Activated B cell treated with CpG ODN at 0.5 μM for 24 hours (primary cell): ENCODE measurements at places on chromosomes 3 and 15. TPM values are rescaled to one million over a fixed set of nuclear protein-coding genes. Genes with fewer than 3 reads are reported as not detected.

- no peaks in the 10 kb centered on the region for H3K4me1 ChIP-seq
- H3K4me3 ChIP-seq, result no peak overlapping the region
These were observed 179.9 kb upstream of the PFN2 start for GRCh38 chr3:150150633-150151032.

- H3K27ac ChIP-seq, result no peak overlapping the region
- peaks cover 66% of the 10 kb centered on the region for H3K4me1 ChIP-seq
- DNase-seq, result no peak
- peaks cover 55% of the 10 kb centered on the region for H3K36me3 ChIP-seq
- no peak overlapping the region for H3K4me3 ChIP-seq
These were observed 2.1 kb downstream of the CYB561D2 start for GRCh38 chr3:50352781-50353180.

- peaks cover 9% of the 10 kb centered on the region for H3K4me1 ChIP-seq
- H3K36me3 ChIP-seq, result no peaks in the 10 kb centered on the region
- no peak overlapping the region for H3K4me3 ChIP-seq
- no peak for DNase-seq
- no peak overlapping the region for H3K27ac ChIP-seq
These were observed 596.7 kb downstream of the FGF12 start for GRCh38 chr3:192130534-192131132.

Gene AHSG
- not detected in 2 replicates for total RNA-seq

DNA sequence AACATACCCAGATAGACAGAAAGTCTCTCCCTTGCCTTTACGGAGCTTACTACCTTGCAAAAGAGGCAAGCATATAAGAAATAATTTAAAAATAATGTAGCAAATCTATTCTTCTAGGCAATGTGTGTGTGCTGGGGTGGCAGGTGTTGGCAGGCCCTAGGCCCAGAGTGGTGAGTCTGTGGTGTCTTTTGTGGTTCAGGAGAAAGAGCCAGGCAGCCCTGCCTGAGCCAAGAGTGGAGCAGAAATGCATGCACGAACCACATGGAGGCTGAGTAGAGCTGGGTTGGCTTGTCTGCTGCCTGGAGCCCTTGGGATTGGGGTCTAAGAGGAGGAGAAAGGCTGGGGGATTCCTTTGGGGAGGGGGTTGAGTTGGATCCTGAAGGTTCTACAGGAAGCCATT, 70.2 kb upstream of the MYZAP start:
- H3K36me3 ChIP-seq, result no peaks in the 10 kb centered on the region
- H3K4me3 ChIP-seq, result no peak overlapping the region
- H3K27me3 ChIP-seq, result no peaks in the 10 kb centered on the region

GRCh38 chr3:19932422-19932821, 1.6 kb downstream of the EFHB start:
- H3K36me3 ChIP-seq, result no peaks in the 10 kb centered on the region
- H3K27me3 ChIP-seq, result peaks cover 5% of the 10 kb centered on the region
- no peak for DNase-seq

DNA sequence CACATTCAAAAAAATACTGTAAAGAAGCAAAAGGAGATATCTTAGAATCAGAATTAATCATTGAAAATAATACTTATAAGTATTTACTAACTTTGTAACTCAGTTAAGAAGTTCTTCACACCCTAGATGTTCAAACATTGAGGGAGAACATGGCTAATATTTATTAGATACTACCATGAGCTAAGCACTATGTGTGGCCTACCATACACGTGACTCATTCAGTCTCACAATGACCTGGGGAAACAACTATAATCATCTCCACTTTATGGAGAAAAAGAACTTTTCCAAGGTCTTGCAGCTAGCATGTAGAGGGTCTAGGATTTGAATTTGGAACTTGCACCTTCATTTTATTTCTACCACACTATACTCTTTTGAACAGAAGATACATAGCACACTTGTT, 361.9 kb upstream of the CFAP20DC start:
- H3K4me1 ChIP-seq, result peaks cover 6% of the 10 kb centered on the region
- H3K27ac ChIP-seq, result no peak overlapping the region
- no peaks in the 10 kb centered on the region for H3K36me3 ChIP-seq

Gene ASB14
- not detected in 2 replicates for total RNA-seq
